ENCODE measurements at places on chromosomes 7 and 10.

GRCh38 chr7:108308276-108308675 is 148.0 kb downstream of the NRCAM start:
- DNase-seq: no peak

GRCh38 chr10:71606257-71607081 is 113.1 kb downstream of the C10orf105 start:
- DNase-seq: no peak

- DNase-seq: no peak
These were observed 145.8 kb upstream of the IMMP2L start for GRCh38 chr7:111708072-111708471.

DNA sequence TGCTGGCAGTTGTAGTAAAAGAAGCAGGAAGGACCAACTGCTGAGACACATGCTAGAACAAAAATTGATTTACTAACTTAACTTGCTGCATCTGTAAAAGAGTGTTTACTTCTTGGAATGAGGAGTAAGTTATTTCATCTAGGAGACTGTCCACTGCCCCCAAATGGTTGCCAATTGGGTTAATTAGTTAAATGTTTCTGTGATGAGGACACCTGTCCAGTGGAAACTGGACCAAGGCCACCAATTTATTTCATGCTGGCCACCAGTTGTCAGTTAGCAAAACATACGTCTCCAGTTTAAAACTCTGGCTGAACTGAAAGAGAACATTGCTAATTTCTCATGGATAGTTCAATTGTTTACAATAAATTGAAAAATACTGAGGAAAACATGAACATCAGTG is 191.7 kb downstream of the PPP1R9A start:
- DNase-seq: no peak

DNA sequence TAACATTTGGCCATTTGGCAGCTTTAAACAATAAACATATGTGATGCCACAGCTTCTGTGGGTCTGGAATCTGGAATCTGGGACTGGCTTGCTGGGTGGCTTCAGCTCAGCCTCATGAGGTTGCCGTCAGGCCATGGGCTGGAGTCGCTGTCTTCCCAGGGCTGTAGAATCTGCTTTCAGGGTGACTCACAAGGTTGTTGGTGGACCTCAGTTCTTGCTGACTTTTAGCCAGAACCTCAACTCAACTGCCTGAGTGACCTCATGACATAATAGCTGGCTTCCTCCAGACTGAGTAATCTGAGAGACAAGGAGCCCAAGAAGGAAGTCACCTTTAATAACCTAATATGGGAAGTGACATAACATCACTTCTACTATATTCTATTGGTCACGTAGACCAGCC is 44.6 kb upstream of the TSPAN13 start:
- DNase-seq: no peak

GRCh38 chr7:100719523-100720278 is 567 bp upstream of the EPO start:
- no peak for DNase-seq

- no peak for DNase-seq
These were observed 327.0 kb downstream of the RNLS start for GRCh38 chr10:88256013-88256680.

GRCh38 chr7:67753891-67754290 is 757.3 kb downstream of the TYW1 start:
- DNase-seq: no peak

DNA sequence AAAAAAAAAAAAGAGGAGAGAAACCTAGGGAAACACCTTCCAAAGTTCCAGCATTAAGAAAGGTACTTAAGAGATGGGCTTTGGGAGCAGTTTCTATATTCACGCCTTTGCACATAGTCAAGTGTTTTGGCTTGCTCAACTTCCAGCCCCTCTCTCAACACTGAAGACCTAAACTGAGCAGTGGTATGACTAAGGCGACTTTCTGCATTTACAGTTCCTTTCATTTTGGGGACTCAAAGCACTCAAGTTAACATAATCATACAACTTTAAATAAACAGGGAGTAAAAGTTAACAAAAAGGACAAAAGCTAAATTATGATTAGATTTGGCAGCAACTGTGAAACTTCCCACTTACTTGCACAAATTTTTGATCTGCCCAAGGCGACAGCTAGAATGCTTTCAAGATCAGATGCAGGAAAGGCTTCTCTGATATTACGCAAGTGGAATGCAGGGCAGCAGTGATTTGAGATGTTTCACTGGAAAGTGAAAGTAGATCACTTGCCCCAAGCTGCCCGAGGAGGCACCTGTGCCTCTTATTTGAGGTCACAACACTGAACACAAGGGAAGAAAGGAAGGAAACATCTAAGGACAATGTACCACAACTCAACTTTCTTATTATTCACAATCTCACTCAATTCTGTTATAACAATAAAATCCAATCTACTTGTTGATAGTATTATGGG is 199.5 kb downstream of the SKAP2 start:
- no peak for DNase-seq

GRCh38 chr10:93346108-93346507 is 136.0 kb downstream of the MYOF start:
- no peak for DNase-seq

- no peak for DNase-seq
These were observed 168.5 kb upstream of the MEOX2 start for GRCh38 chr7:15854841-15855524.

GRCh38 chr7:123616223-123616622 is 14.6 kb downstream of the ASB15 start:
- DNase-seq: no peak

- DNase-seq: no peak
These were observed 299.0 kb downstream of the RPS24 start for GRCh38 chr10:78332657-78333056.

DNA sequence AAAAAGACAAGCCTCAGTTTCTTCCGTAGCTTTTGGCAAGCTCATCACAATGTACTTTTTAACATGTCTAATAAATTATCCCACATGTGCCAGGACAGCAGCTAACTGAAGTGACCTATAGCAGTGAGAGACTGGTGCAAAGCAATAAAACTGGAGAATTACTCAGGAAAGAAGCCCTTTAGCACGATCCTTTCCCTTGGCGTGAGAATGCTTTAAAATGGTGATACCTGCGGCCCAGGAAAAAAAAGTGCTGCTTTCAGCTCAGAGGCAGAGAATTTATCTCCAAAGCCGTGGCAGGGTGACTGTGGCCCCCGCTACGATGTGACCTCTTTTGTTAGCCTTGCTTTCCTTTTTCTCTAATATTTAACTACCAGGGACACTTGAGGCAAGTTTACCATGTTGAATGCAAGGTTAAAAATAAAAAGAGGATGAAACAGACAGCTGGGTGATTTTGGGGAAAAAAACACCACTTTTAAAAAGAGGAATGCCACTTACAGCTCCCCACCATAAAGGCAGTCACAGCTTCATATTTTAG is 184.0 kb downstream of the FANK1 start:
- no peak for DNase-seq

- no peak for DNase-seq
These were observed 26.4 kb downstream of the BEND7 start for GRCh38 chr10:13502380-13502779.

GRCh38 chr10:130360826-130361311 is 224.7 kb downstream of the GLRX3 start:
- no peak for DNase-seq

All from NCI-H1417 treated with DMSO at 0.1 percent for 48 hours (cell line).